ENCODE measurements at places on chromosomes 4 and X.

DNA sequence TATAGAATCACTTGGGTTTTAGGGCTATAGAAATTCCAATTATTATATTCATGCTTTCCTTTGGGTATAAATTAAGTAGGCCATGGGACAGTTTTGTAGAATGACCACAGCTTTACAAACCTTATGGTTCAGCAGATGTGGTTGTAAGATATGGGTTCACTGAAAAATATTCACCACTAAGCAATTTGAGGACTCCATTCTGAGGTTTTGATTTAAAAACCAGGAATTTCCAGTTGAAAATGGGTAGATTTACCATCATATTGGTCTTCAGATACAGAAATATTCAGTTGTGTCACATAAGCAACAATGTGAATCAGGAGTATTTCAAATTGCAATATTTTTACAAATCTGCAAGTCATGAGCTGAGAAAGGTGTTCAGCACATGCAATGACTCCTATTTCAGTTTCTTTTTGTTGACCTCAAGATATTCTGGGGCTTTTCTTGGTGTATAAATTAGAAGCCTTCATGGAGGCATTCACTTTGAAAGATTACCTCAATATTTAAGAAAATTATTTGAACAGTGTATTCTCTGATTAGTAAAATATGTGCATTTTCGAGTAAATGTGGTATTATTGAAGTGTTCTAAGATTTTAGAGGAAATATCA lies 218.4 kb upstream of the HCCS start:
- DNase-seq: no peak

GRCh38 chr4:8215001-8215427 lies 15.9 kb downstream of the SH3TC1 start:
- no peak for DNase-seq

GRCh38 chr4:5365071-5366008 lies 314.1 kb downstream of the STK32B start:
- no peak for DNase-seq

DNA sequence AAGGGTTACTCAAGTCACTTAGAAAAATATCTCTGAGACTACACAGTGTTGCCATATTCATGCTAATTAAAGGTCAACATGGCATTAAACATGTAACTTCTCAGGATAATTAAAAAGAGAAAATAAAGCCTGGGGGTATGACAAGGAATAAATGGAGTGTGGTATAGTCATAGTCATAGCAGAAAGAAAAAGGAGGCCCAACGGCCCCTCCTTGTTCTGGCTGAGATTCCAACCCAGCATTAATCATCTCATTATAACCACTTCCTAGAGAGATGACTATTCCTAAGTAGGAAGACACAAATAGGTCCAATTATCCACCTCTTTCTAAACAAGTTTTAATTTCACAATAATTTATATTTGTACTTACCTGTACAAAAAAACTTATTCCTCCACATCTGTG lies 778.4 kb upstream of the AADAT start:
- DNase-seq: no peak

DNA sequence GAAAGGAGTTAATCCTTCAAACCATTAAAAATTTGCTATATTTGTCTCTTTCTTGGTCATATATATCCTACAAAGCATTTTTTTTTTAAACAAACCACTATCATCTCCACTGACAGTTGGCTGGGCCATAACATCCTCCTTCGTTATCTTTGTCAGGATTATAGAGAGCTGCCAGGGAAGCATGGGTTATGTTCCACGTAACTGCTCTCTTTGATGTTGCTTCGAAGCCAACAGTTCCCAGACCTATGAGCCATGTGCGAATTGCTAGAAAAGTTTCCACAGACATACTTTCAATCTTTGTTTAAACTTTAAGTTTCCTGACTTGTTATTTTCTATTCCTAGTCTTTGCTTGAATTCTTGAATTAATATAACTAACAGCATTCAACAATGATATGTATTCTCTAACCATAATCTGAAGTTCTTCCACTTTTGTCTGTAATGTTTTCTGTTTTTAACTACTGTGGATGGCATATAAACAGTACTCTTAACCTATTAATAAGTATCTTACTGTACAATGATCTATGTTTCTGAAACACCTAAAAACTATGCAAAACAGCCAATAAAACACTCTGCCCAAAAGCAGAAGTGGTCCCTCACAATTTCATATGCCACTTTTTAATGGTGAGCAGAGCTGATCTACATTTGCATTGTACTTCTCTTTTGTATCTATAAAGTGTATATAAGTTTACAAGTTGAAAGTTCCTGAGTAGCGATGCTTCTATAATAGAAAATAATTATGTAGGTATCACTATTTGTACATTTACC lies 37.9 kb downstream of the EREG start:
- no peak for DNase-seq

DNA sequence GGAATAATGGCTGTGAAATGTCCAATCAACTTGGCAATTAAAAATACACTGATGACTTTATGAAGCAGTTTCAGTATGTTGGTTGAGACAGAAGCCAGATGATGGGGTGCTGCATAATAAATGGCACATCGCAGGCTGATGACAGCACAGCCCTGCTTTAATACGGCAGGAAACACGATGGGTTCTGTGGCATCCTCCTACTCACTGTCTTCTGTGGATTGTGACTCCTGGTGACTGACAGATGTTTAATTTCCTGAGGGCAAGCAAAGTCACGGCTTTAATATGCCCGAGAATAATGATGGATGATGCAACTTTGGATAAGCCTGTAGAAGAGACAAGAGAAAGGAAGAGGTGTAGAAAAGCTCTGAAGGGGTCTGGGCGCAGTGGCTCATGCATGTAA lies 295.4 kb downstream of the TRIML1 start:
- DNase-seq: no peak

DNA sequence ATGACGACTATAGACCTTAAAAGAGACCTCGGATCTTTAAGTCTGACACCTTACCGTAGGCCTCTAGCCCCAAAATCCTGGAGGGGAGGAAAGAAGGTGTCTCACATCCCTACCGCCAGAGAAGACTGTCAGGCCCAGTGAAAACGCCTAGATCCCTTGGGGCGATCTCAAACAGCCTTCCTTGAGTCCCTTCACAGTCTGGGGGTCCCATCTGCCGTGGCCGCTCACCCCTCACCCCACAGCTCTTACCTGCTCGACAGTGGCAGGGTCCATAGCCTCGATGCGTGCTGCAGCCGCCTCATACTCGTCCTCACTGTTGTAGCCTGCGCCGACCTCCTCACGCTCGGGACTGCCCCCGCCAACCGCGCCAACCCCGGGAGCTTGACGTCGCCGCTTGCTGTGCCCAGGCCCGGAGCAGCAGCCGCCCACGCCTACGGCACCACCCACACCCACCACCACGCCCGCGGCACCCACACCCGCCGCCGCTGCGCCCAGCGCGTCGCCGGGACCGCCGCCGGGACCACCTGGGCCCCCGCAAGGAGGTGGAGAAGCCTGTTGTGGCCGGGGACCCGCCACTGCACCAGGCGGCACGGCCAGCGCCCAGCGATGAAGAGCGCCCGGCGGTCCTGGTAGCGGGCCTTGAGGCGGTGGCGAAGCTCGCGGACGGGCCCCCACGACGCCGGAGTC lies 536 bp downstream of the OTUD5 start:
- DNase-seq: no peak

DNA sequence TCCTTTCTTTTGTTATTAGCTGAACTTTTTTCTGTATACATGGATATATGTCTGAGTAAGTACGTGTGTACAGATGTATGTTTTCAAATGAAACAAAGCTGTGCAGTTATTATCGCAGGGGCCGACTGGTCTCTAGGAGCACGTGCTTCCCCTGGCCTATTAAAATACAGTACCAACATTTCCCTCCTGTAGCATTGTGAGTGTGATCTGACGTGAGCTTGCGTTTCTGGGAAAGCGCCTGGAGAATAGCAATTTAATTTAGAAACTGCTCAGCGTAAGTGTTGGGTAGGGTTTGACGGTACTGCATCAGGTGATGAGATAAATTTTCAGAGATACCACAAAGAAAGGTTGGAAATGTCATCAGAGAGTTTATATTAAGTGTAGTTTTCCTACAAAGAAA lies 173.3 kb downstream of the FBXO8 start:
- no peak for DNase-seq

GRCh38 chr4:74374561-74375327 lies 9.8 kb downstream of the EREG start:
- DNase-seq: no peak

DNA sequence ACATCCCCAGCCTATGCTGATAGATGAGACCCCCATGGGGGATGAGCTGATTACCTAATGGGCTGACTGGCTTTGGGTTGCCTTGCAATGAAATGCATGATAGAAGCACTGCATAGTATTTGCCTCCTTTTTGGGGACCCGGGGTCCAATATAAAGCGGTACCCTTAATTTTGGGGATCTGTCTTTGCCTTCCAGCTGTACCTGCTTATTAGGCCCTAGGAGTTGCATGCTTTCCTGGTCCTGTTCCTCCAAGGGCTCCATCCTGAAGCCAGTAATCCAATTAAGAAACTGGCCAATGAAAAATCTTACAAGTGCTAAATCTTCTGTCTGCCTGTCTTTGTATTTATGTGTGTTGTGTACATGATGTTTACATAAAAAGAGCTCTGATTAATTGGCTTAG lies 791.6 kb downstream of the TRIML1 start:
- DNase-seq: no peak

DNA sequence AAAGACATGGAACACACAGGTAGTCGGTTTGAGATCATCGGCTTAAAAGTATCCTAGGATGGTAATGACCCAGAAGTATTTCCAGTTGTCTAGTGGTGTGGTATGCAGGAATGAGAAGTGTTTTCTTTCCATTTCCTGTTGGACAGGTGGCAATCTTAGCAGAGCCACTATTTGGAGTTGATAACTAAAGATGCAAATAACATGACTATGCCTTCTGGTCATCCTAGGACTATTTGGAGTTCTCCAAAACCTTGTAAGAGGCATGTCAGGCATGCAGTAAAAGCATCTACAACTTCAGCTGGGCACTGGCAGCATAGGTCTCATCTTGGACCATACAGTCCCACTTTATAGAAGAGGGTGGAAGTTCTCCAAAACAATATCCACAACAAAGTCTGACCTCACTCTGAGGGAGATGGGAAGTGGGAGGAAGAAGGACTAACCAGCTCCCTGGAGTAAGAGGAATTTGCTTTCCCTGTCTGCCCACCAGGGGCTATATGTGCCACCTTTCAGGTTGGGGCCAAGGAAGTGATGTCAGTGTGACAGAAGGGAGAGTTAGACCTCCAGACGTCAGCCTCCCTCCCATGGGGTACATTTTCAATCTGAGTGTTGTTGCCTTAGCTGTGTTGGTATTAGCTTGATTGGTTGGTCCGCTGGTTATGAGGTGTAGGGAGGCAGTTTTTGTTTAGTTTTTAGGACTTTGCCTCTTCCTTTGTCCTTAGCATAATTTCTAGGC lies 101.2 kb upstream of the MYOZ2 start:
- DNase-seq: no peak

DNA sequence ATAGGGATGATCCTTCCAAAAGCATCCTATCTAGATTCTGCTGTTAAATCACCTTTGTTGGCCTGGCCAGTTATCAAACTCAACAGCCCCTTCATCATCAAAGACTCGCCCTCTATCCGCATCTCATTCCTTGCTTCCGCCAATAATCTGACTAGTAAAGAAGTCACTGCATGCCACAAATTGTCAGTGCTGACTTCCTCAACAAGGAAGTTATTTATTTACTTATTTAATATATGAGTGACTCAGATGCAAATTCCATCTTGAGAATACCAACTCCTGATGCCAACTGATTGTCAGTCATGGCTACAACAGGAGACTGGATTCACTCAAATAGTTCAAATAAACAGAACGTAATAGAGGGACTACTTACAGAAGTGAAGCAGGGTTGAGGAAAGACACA lies 283.8 kb downstream of the TRIML1 start:
- DNase-seq: no peak

GRCh38 chr4:119733431-119733830 lies 104.8 kb upstream of the PDE5A start:
- DNase-seq: no peak

GRCh38 chr4:54566608-54567007 lies 91.1 kb upstream of the KIT start:
- no peak for DNase-seq

DNA sequence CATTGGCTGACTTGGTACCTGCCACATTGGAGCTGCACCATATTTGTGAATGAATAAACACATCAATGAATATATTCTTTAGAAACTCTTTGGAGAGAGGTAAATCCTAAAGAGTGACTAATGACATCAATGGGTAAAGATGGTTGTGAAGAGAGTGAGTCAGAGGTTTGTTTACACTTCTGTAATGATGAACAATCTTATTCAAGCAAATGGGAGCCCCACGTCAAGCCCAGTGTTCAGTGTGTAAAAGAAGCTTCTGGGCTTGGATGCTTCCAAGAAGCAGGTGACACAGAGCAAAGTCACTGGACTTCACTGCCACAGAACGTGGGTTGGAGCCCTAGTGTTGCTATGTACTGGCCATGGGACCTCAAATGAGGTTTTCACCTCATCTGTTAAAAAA lies 319.0 kb downstream of the STK32B start:
- DNase-seq: no peak

- no peak for DNase-seq
Measured at GRCh38 chr4:2927016-2927695, 36.0 kb downstream of the NOP14 start.

DNA sequence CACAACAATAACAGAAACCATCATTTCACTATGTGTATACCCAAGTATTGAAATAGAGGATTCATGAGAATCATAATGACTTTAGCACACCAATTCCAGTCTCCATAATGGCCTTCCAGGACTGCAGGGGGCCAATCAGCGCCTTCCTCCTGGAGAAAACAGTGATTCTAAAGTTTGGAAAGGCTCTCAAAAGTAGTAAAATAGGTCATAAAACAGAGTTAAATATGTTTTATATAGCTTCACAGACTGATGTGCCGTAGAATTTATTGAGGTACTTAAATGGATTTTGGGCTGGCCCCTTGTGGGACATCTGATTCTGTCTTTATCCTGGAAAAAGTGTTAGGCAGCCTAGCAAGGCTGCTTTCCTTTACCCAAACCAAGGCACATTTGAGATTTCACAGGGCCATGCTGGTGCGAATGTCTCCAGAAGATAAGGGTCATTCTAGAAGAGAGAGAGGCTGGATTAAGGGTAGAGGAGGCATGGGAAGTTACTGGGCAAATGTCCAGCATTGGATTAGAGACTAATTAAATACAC lies 543.9 kb downstream of the GALNTL6 start:
- no peak for DNase-seq

GRCh38 chr4:56155432-56155831 lies 206.7 kb downstream of the CEP135 start:
- no peak for DNase-seq

Data from KG1 (cell line).